ENCODE measurements at places on chromosomes 13 and 19.

DNA sequence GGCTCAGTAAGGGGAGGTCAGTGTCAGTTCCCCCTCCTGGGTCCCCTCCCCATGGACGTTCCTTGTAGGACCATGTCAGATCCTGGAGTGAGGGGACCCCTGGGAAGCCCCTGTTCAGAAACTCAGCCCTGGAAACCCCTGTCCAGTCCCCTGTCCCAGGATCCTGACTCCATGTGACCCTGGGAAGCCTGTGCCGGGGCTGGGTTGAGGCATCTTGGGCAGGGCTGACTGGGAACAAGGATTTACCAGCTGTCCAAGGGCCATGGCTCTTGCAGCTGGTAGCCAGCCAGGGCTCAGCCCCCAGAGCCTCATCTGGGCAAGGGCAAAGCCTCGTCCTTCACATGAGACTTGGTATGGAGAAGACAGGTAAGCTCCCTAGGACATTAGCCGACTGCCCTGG, 25.1 kb downstream of the CEACAM4 start:
- peaks cover 29% of the 10 kb centered on the region for H3K27me3 ChIP-seq
- no peak overlapping the region for H3K27ac ChIP-seq
- H3K36me3 ChIP-seq = no peaks in the 10 kb centered on the region
- no peaks in the 10 kb centered on the region for H3K4me1 ChIP-seq
- no peak for DNase-seq

DNA sequence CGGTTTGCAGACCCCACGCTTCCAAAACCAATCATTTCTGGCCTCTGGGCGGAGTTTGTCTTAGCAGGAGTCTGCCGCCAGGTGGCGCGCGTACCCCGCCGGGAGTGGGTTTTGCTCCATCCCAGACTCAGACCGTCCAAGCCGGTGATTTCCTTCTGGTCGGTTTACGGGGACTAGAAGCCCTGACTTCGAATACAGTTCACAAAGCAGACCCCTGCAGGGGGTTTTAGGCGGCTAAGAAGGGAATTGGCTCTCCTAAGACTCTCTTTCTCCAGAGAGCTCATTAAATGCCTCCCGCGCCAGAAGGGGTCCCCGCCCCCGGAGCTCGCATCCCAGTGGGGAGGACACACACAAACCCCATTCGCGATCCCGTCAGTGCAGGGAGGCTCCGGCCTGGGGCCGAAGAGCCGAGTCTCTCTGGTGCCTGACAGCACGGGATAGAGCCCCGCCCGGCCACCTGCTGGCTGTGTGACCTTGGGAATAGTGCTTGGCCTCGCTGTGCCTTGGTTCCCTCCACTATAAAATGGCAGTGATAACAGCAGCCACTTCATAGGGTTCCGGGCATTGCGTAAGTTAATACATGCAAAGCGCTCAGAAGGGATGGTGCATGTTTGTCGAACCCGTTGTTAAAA, 8.6 kb upstream of the NUP62 start:
- H3K27me3 ChIP-seq = no peaks in the 10 kb centered on the region
- no peak overlapping the region for H3K27ac ChIP-seq
- peak; percentile 95 for DNase-seq
- no peaks in the 10 kb centered on the region for H3K36me3 ChIP-seq
- H3K4me1 ChIP-seq = no peaks in the 10 kb centered on the region

GRCh38 chr19:7554990-7555864, 19.7 kb downstream of the PNPLA6 start:
- no peaks in the 10 kb centered on the region for H3K4me1 ChIP-seq
- H3K36me3 ChIP-seq = peaks cover 49% of the 10 kb centered on the region
- no peak overlapping the region for H3K27ac ChIP-seq
- DNase-seq = peak; percentile 97
- H3K27me3 ChIP-seq = no peaks in the 10 kb centered on the region
- H3K4me3 ChIP-seq = no peak overlapping the region

- no peak overlapping the region for H3K27ac ChIP-seq
- no peak for DNase-seq
- no peaks in the 10 kb centered on the region for H3K27me3 ChIP-seq
- H3K36me3 ChIP-seq = no peaks in the 10 kb centered on the region
- H3K4me1 ChIP-seq = no peaks in the 10 kb centered on the region
- H3K4me3 ChIP-seq = no peak overlapping the region
These were observed 85.8 kb downstream of the SLC10A2 start for GRCh38 chr13:102980331-102980982.

- peak; percentile 69 for DNase-seq
- H3K4me1 ChIP-seq = peaks cover 11% of the 10 kb centered on the region
- peaks cover 14% of the 10 kb centered on the region for H3K36me3 ChIP-seq
- H3K27me3 ChIP-seq = no peaks in the 10 kb centered on the region
These were observed 1.1 kb upstream of the ZNF581 start for GRCh38 chr19:55642153-55643002.

DNA sequence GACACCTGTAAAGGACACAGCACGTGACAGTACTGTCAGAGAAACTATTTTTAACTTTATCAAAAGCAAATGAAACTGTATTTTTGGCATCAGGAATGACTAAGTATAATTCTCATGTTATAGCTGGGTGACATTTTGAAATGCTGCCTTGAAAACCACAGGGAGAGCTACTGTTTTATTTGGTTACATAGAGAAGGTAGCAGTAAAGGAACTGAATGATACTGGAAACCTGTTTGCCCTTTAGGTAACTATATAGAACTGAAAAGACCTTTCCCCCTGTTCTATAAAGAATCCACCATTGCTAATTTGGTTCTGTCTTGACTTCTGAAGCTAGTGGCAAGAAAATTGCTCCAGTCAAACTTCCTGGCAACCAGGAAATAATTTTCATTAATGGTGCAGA, 39.1 kb downstream of the MIPEP start:
- peaks cover 66% of the 10 kb centered on the region for H3K27me3 ChIP-seq
- no peak for DNase-seq
- no peaks in the 10 kb centered on the region for H3K36me3 ChIP-seq
- H3K4me3 ChIP-seq = no peak overlapping the region

- no peak overlapping the region for H3K27ac ChIP-seq
- H3K27me3 ChIP-seq = no peaks in the 10 kb centered on the region
- no peak overlapping the region for H3K4me3 ChIP-seq
- no peaks in the 10 kb centered on the region for H3K36me3 ChIP-seq
These were observed 23.5 kb downstream of the CEACAM16 start for GRCh38 chr19:44722131-44723121.

DNA sequence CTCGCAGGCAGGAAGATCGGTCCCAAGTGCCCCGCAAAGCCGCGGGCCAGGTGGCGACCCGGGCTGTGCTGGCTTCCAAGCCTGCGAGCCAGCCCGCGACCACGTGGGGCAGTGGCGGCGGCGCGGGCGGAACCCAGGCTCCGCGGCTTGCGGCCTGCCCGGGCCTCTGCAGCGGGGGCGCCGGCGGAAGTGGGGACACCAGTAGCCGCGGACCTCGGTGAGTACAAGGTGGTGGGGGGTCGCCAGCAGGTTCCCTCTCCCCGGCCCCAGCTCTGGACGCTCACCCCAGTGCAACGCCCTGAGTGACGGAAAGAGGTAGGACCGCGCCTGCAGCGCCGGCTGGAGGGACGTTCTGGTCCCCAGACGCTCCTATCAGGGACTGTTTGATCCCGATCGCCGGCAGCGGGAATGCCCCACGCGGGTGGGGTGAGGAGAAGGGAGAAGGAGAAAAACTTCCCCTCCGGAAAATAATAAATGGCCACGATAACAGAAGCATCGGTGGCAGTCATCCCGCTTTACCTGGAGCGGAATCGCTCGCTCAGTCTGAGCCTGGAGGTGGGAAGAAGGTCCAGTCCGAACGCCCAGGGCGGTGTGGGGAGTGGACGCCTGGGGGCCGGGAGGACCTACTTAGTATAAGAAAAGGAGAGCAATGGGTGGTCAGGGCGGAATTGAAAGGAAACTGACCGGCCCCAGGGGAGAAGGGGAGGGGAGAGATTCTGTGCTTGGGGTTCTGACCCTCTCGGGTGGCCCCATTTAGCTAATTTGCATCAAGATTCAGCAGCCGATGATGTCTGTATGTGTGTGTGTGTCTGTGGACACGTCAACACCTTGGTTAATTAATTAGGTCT, at the start of gene GEMIN7:
GEMIN7 (plus strand) TSS at position 198 of the 848 bp plus-strand sequence. CDS start 10,855 bp downstream, outside the sequence.
- peak within 1 kb of the TSS; percentile 99 for H3K4me3 ChIP-seq
- peaks cover 20% of the 10 kb centered on the region for H3K36me3 ChIP-seq
- peaks cover 10% of the 10 kb centered on the region for H3K4me1 ChIP-seq
- H3K27ac ChIP-seq = peak within 1 kb of the TSS; percentile 71
- H3K27me3 ChIP-seq = no peaks in the 10 kb centered on the region

GRCh38 chr19:29212356-29212647, 649 bp downstream of the UQCRFS1 start:
- no peak for DNase-seq
- H3K4me3 ChIP-seq = peak overlapping the region; percentile 100
- peaks cover 20% of the 10 kb centered on the region for H3K36me3 ChIP-seq
- no peaks in the 10 kb centered on the region for H3K27me3 ChIP-seq
- peaks cover 5% of the 10 kb centered on the region for H3K4me1 ChIP-seq
- peak overlapping the region; percentile 77 for H3K27ac ChIP-seq

DNA sequence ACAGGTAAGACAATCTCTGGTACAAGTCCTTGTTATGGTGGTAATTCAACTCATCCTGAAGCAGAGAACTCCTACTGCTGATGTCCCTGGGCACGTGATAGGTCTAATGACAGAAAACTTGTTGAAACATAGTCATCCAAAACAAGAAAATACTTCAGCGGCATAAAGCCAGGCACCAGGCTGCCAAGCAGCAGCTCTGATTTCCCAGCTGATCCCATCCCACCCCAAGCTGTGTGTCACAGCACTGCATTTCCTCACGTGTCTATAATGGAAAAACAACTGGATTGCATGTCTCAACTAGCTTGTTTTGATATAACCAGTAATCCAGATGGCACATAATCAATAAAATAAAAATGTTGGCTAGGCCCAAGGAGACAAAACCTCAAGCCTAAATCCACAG, 64.8 kb downstream of the MIPEP start:
- no peaks in the 10 kb centered on the region for H3K27me3 ChIP-seq
- H3K4me3 ChIP-seq = no peak overlapping the region
- no peak overlapping the region for H3K27ac ChIP-seq
- no peak for DNase-seq
- no peaks in the 10 kb centered on the region for H3K4me1 ChIP-seq

DNA sequence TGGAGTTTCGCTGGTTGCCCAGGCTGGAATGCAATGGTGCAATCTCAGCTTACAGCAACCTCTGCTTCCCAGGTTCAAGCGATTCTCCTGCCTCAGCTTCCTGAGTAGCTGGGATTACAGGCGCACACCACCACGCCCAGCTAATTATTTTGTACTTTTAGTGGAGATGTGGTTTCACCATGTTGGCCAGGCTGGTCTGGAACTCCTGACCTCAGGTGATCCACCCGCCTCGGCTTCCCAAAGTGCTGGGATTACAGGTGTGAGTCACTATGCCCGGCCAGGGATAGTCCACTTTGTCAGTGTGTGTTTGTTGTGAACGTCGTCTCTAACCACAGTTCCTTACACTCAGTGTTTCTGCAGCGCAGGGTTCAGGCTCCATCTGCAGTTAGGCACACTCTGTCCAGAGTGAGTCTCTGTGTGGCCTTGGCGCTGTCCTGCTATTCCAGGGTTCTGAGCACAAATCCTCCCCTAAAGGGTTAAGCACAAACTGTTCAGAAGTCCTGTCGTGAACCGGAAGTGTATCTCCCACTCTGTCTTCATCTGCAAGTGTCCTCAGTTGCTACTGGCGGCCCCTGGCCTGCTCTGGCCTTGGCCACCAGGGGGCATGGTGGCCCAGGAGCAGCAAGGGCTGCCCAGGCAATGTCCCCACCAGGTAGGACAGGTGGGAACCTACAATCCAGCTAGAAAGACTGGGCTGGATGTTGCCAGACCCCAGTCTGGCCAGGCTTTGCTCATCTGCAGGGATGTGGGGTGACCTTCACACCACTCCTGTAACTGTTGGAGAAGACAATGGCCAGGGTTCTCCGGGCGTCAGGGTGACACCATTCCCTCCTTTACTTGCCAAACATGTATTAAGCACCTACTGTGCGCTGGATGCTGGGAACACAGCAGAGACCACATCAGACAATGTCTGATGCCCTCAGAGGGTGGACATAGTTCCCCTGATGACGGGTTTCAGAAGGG, 38.8 kb upstream of the GATAD2A start:
- H3K4me3 ChIP-seq = no peak overlapping the region
- H3K27ac ChIP-seq = no peak overlapping the region
- peak; percentile 95 for DNase-seq
- no peaks in the 10 kb centered on the region for H3K4me1 ChIP-seq
- no peaks in the 10 kb centered on the region for H3K36me3 ChIP-seq
- no peaks in the 10 kb centered on the region for H3K27me3 ChIP-seq

GRCh38 chr13:30776661-30777060, 41.3 kb downstream of the ALOX5AP start:
- no peak for DNase-seq
- H3K27ac ChIP-seq = no peak overlapping the region
- H3K36me3 ChIP-seq = no peaks in the 10 kb centered on the region
- H3K4me1 ChIP-seq = peaks cover 7% of the 10 kb centered on the region

- no peak overlapping the region for H3K4me3 ChIP-seq
- DNase-seq = no peak
- peaks cover 43% of the 10 kb centered on the region for H3K36me3 ChIP-seq
- H3K27me3 ChIP-seq = no peaks in the 10 kb centered on the region
These were observed 26.6 kb downstream of the ZNF787 start for GRCh38 chr19:56094449-56094848.

DNA sequence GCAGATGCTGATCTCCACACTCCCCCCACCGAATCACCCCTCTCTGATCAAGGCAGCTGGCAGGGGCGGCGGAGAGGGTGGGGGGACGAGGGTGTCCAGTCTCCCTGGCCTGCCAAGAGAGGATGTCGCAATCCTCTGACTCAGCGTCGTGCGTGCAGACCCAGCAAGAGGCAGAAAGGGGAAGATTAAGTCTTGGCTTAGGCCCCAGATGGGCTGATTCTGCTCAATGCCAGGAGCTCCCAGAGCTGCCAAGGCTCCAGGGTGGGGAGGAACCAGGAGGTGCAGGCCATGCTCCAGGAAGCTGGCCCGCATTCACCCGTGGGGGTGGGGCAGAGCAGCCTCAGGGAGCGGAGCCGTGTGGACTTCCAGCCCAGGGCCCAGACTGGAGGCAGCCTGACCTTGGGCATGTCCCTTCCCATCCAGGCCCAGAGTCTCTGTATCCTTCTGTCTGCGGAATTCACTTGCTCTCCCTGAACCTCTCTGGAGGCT, 6.6 kb upstream of the BCL3 start:
- no peak overlapping the region for H3K27ac ChIP-seq
- peaks cover 19% of the 10 kb centered on the region for H3K27me3 ChIP-seq
- H3K36me3 ChIP-seq = no peaks in the 10 kb centered on the region
- H3K4me1 ChIP-seq = no peaks in the 10 kb centered on the region
- no peak overlapping the region for H3K4me3 ChIP-seq

- H3K4me3 ChIP-seq = no peak overlapping the region
- H3K27me3 ChIP-seq = no peaks in the 10 kb centered on the region
- H3K4me1 ChIP-seq = peaks cover 7% of the 10 kb centered on the region
- no peak for DNase-seq
These were observed 309.6 kb upstream of the TMTC4 start for GRCh38 chr13:100984085-100984705.

GRCh38 chr19:10895920-10896319, 24.6 kb downstream of the CARM1 start:
- H3K4me3 ChIP-seq = no peak overlapping the region
- H3K36me3 ChIP-seq = peaks cover 2% of the 10 kb centered on the region
- H3K4me1 ChIP-seq = no peaks in the 10 kb centered on the region
- peak; percentile 85 for DNase-seq
